GDM1 (cell line): ENCODE measurements at places on chromosomes 2 and 18.

- no peak for DNase-seq
Observed at GRCh38 chr18:10274301-10274700, 180.1 kb upstream of the APCDD1 start.

- DNase-seq: peak; percentile 33
Observed at GRCh38 chr2:98149333-98149697, 62.3 kb downstream of the VWA3B start.

DNA sequence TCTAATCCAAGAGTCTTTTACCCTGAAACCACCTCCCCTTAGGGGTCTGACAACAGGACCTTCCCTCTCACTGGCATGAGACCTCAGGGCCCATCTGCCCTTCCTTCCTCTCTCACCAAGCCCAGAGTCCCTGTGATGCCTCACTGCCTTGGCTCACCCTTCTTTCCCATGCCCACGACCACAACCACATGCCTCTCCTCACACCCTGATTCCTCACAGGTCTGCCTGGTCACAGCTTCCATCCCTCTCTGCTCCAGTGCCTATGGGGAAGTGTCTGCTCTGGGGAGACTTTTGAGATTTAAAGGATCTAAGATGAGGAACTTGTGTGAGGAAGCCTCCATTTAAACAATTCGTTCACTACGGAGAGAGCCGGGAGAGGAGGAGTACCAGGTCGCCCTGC lies 98.9 kb upstream of the SH3BP4 start:
- DNase-seq: no peak

DNA sequence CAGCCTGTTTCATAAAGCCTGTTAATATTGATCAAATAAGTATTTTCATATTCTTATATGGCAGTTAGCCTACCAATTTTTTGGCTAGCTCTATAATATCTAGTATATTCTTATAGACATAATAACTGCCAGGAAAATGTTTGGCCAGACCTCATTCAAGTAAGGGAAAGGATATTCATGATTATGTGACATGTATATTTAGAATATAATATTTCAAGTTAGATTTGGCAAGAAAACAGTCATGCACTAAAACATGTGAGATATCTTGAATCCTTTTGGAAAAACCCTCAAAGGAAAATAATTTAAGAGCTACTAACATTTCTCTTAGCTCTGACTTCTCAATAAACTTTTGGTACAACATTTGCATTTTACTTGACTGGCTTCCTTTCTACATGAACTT lies 694.1 kb downstream of the PLCL1 start:
- no peak for DNase-seq

DNA sequence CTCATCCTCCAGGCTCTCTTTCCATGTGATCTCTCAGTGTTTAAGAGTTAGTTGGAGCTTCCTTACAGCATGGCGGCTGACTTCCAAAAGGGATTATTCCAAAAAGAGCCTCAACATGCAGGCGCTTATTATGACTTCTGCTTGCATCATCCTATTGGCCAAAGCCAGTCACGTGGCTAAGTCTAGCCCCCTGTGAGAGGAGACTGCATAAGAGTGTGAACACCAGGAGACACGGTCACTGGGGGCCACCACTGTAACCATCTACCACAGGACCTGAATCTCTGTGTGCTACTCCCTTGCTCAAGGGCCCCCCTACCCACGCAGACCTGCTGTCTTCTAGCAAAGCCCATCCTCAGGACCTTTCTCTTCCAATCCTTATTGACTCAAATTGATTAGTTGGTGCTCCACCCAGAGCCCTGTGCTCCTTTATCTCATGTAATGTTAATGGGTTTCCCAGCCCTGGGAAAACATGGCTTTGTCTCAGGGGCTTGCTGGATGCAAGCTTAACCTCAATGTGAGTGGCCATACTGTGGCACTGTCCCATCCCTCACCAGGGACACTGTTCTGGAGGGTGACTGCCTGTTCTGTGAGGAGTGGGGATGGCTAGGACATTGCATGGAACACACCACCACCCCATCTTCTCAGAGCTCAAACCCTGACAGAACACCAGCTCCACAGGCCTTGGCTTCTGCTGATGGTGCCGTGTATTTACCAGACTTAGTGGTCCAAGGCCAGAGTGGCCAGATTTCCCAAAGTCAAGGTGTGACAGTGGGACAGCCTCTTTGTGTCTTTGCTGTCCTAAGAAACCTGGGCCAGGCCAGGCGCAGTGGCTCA lies 4.2 kb downstream of the IL1RN start:
- DNase-seq: no peak

DNA sequence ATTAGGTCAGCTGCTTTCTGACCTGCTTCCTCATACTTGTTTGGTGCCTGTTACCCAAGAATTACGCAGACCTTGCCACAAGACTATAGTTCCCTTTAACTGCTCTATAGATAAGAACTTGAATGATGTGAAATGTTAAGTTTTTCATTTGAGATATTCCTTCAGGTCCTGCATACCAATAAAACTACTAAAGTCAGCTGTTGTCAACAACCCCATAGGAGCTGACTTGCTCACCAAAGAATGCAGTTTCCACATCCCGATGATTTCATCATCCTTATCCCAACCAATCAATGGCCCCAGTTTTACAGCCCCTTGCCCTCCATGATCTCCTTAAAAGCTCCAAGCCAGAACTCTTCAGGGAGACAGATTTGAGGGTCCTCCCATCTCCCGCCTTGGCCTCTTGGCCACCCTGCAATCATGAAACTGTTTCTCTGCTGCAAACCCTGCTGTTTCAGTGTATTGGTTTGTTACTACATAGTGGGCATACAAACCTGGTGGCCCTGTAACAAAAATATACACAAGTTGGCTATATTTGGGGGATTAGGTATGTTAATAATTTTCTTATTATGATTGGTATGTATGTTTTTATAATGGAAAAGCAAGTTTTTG lies 396.3 kb upstream of the CHST9 start:
- no peak for DNase-seq

DNA sequence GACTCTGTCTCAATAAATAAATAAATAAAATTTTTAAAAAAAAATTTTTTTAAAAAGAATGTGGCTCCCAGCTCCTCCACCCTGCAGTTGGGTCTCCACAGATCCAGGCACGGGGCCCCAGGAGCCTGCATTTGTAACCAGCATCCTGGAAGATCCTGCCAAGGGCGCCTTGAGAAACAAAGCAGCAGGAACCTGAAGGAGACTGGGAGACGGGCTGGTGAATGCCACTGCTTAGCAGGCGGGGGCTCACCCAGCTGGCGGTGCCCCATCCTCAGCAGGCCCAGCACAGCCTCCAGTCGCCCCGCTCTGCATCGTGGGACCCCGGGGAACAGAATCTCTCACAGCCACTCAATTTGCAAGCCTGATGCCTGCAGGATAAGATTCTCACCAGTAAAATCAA lies 187.5 kb upstream of the SALL3 start:
- DNase-seq: no peak
